ENCODE measurements at places on chromosomes 6 and 20.

DNA sequence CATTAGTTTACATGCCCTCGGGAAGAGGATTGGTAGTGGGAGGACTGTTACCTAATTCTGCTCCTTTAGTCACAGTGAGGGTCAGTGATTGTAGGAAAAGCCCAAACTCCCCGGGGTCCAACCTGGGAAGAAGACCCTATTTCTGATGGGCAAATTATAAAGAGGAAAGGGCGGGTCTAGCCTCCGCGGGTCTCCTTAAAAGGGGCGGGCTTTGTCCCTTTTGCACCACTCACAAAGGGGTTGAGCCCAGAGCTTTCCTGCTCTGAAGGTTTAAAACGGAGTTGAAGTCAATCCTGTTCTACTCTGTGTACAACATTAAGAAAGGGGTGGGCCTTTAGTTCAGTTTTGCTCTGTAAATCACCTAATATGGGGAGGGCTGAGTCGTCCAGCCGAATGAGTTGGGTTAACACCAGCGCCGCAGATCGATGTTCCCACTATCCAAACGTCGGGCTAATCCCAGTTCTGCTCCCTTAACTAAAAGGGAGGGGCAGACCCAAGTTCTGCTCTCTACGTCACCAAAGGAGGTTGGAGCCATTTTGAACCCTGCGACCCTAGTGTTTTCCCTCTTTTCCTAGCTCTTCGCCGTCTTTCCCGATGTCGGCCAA, 920 bp upstream of the RNF5 start:
- DNase-seq, result no peak

DNA sequence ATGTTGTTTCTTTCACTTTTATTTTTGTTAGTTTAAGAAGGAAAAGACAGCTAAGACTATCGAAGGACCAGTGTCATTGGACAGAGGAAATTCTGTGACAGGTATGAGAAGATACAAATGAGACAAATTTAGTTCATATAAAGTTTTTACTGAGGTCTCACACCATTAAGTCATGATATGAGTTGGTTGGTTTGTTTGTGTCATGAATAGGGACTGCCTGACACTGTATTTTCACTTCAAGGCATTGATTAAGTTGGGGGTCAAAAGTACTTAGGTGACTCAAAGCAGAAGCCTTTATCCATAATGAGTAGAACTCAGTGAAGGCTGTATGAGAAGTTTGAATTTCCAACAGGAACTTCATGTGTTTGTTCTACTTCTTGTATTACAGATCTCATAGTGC, 21.3 kb upstream of the HIVEP2 start:
- no peak for DNase-seq

DNA sequence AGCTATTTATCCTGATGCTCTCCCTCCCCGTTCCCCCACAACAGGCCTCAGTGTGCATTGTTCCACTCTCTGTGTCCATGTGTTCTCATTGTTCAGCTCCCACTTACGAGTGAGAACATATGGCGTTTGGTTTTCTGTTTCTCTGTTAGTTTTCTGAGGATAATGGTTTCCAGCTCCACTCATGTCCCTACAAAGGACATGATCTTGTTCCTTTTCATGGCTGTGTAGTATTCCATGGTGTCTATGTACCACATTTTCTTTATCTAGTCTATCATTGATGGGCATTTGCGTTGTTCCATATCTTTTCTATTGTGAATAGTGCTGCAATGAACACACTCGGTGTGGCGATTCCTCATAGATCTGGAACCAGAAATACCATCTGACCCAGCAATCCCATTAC, 225.9 kb upstream of the CDH4 start:
- DNase-seq, result no peak

- no peak for DNase-seq
Observed at GRCh38 chr6:46734867-46735719, at the start of gene PLA2G7. TSS of gene PLA2G7 (minus strand) at chr6:46735375. CDS start at chr6:46722891, 12,484 bp downstream.

DNA sequence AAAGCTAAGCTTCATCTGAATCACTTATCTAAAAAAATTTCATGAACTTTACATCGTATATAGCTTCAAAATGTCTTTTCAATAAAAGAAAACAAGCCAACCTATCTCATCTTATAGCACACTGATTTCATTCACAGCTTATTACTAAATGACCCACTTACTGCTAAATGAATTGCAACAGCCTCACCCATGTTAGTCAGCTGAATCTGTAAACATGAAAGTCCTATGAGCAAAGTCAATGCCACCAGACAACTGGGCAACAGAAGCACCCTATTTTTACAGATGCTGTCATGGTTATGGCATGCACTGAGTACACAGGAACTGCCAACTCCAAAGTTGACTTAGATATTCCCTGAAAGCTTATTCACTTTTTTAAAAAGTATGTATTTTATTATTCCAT, 41.2 kb upstream of the DST start:
- no peak for DNase-seq

DNA sequence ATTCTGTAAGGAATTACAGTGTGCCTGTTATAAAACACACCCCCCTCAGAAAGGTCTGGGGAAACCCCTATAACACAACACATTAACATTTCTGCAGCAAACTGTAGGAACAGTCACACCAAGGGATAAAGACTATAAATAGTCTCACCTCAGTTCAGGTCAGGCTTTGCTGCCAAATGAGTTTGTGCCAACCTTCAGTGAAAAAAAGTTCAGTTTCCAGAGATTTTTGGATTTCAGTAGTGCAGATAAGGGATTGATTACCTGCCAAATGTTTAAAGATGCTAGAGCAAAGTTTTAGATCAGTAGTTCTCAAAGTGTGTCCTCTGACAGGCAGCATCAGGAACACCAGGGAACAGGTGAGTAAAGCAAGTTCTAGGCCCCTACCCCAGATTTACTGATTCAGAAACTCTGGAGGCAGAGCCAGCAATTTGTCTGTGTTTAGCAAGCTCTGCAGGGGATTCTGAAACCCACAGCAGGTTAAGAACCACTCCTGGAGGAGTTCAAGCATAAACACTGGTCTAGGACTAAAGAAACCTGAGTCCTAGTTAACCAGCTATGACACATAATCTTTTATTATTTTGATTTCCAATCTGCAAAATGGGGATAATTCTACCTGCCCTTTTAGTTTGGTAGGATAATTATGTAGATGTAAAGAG, 111.0 kb downstream of the RCAN2 start:
- no peak for DNase-seq

- peak; percentile 92 for DNase-seq
Observed at GRCh38 chr20:10673842-10674683, at the start of gene JAG1. TSS of gene JAG1 (minus strand) at chr20:10673999. CDS start at chr20:10673530, 469 bp downstream.

DNA sequence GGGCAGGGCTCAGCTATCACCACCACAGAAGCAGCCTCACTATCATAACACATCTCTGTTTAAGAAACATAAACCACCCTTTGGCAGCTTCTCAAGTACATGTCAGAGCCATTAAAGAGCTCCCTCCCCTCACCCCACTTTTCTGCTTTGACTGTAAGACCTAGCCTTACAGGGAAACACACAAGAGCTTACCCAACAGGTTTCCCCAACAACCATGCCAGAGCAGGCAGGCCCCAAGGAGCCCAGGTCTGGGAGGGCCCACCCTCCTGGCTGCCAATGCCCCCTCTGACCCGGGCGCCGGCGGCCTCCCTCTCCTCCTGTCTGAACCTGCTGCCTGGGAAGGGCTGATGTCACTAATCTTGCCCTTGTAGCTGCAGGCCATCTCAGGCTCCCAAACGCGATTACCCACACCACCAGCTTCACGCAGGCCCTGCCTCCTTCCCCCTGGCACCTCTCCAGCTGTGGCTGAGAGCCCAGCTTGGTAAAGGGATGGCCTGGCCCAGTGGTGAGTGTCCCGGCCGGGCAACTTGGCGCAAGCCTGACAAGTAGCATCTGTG, 402.0 kb downstream of the MAFB start:
- peak; percentile 82 for DNase-seq

DNA sequence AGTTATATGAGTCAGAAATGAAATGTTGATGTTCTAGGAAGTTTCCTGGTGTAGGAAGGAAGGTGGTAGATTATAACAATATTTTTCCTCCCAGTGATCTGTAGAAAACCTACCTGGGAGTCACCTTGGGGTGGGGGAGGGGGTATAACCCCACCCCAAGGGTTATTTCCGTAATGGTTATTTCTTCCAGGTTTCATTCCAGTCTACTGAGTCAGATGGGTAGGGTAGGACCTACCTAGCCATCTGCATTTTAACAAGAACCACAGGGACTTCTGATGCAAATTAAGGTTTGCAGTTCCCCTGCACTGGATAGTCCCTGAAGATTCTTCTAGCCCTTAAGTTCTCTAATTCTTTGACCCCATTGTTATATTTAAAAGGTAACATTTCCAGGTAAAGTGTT, 88.9 kb downstream of the ARMC2 start:
- no peak for DNase-seq

- no peak for DNase-seq
Observed at GRCh38 chr20:16003310-16003709, 569.9 kb downstream of the KIF16B start.

DNA sequence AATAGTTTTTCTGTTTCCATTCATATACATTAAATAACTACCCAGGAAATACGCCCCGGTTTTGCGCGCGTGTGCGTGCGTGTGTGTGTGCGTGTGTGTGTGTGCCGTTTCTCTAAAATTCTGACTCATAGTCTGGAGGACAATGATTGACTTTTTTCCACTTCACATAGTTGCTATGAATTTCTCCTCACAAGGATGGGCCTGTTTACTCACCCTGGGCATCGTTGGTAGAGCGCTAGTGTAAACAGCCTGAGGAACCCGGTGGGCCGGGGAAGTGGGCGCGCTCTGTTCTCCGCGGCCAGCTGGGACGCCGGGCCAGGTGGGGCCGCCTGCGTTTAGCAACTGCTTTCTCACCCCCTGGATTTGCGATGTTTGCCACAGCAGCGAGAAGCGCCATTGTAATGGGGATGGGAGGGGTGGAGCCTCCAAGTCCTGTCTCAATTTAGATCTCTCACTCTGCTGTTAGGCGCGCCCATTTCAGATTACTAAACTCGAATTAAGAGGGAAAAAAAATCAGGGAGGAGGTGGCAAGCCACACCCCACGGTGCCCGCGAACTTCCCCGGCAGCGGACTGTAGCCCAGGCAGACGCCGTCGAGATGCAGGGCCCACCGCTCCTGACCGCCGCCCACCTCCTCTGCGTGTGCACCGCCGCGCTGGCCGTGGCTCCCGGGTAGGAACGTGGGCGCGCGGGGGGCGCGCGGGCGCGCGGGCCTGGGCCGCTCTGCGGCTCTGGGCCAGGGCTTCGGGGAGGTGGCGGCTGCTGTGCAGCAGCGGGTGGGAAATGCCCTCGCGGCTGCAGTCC, at the start of gene CD109:
Gene CD109 (plus strand): TSS at position 585 of the 803 bp plus-strand sequence. CDS start 13 bp downstream, at position 598.
- DNase-seq, result peak; percentile 31

GRCh38 chr20:641516-641875, 11.5 kb downstream of the SRXN1 start:
- DNase-seq, result no peak

DNA sequence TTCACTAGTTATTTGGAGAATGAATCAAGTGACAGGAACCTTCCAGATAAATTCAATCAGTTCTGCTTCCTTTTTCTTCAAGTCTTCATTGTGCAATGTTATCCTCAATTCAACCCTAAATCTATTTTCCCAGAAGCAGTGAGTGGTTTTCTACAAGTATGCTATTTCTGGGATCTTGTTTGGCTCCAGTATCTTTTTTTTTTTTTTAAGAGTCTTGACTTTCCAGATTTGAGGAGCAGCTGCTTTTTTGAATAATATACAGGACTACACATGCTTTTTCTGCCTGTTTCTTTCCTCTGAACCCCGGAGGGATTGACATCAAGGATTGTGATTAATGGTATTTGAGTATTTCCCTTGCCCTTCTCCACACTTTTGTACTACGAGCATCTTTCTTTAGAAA, 339.2 kb upstream of the JAG1 start:
- no peak for DNase-seq

- DNase-seq, result no peak
Observed at GRCh38 chr6:87869064-87869905, 167.3 kb upstream of the AKIRIN2 start.

DNA sequence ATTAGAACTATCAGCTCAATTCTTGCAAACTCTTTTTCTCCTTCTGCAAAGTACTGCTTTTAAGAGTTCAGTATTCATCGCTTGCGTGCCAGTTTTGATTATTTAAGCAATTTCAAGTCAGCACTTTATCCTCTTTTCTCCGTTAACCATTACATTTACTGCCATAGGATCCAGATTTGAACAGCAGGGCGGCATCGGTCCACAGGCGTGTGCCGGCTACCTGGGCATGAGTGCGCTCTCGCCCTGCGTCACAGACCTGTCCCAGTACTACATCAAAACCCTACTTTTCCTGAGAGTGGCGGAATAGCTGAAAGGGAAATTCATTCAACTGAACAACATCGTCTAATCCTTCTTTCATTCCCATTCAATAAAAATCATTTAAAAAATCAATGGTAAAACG, 53.4 kb downstream of the MYLK4 start:
- DNase-seq, result no peak

DNA sequence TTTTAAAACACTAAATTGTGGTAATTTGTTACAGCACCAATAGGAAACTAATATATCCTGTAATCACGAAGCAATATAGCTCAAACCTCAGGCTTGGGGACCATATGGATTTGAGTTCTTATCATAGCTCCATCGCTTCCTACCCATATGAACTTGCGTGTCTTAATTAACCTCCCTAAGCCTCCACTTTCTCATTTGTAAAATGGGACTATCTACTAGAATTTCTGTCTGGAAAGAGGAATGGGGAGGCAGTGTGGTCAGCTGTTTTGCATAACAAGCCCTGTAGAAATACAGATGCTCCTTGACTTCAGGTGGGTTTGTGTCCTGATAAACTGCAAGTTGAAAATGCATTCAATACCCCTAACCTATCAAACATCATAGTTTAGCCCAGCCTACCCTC, 17.1 kb downstream of the HLA-DOB start:
- DNase-seq, result no peak

DNA sequence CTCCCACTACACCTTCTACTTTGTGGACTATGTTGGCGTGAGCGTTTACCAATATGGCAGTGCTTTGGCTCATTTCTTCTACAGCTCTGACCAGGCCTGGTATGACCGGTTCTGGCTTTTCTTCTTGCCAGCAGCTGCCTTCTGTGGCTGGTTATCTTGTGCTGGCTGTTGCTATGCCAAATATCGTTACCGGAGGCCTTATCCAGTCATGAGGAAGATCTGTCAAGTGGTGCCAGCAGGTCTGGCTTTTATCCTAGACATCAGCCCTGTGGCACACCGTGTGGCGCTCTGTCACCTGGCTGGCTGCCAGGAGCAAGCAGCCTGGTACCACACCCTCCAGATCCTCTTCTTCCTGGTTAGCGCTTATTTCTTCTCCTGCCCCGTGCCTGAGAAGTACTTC, 16.5 kb upstream of the EFHC1 start:
- DNase-seq, result no peak

Data from urinary bladder (tissue), 4 donors.